Activated naive CD4-positive, alpha-beta T cell (primary cell): ENCODE measurements at places on chromosomes 13 and 19.
A peak's percentile ranks its signal among the peaks of the same experiment; 100 is the strongest.

DNA sequence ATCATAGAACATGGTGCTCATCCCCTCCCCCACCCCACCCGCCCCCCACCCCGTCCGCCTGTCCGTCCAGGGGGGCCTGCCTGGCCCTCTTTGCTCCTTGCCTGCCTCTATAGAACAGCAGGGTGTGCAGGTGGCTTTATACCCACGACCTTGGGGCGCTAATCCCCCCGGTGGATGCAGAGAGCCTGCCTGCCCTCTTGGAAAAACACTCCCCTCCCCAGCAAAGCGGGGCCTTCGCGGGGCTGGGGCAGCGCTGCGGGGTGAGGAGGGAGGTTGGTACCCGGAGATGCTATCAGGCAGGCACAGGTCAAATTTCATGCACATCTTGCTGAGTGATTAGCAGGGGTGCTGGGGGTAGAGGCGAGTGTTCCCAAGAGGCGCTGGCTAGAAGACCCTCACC, 21.9 kb downstream of the RFX1 start:
- no peak for DNase-seq

DNA sequence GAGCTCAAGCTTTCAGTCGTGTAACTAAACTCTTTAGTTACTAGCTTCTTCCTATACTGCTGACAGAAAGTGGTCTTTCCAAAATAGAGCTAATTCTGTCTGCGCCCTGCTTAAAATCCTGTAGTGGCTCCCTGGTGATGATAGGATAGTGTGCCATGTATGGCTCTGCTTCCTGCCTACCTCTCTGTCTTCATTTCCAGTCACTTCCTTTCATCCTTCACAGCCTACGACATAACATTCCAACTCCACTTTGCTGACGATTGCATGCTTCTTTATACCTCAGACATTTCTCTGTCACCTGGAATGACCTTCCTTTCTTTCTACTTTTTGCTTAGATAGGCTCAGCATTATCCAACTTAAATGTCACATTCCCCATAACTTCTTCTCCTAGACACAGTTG, 190.8 kb downstream of the MAB21L1 start:
- no peak for DNase-seq

DNA sequence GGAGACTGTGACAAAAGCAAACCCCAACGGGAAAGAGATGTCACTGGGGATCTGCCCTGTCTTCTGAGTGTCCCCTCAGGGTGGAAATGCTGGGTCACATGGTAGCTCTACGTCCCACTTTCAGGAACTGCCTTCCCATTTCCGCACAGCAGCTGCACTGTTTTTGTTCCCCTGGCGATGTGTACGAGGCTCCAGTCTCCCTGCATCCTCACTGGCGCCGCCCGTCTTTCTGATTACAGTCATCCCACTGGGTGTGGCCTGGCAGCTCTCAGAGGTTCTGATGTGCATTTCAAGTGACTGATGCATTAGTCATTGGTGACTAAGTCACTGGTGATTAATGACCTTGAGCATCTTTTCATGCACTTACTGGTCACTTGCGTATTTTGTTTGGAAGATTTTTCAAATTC, 21.2 kb downstream of the PCID2 start:
- DNase-seq = no peak

- no peak for DNase-seq
Measured at GRCh38 chr19:51668216-51668615, 21.6 kb upstream of the SIGLEC14 start.

GRCh38 chr13:44277459-44277858, 96.2 kb upstream of the SERP2 start:
- no peak for DNase-seq

DNA sequence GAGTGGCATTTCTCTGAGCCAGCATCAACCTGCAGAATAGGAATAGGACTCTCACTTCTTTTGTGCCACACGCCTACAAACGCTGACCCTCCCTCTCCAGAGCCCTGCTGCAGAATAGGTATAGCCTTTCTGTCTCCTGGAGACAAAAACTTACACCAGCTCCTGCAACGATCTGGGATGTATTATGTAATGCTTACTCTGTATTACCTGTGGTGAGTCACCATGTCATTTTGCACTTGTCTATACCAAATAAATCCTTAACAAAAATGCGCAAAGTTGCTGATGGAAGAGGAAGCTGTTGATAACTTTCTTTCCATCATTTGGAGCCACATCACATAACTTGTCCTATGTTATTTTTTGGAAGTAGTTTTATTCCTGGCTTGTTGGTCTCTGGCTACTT, 155.8 kb upstream of the FNDC3A start:
- DNase-seq = no peak

- DNase-seq = no peak
Measured at GRCh38 chr19:2166741-2167738, 3.3 kb downstream of the DOT1L start.

DNA sequence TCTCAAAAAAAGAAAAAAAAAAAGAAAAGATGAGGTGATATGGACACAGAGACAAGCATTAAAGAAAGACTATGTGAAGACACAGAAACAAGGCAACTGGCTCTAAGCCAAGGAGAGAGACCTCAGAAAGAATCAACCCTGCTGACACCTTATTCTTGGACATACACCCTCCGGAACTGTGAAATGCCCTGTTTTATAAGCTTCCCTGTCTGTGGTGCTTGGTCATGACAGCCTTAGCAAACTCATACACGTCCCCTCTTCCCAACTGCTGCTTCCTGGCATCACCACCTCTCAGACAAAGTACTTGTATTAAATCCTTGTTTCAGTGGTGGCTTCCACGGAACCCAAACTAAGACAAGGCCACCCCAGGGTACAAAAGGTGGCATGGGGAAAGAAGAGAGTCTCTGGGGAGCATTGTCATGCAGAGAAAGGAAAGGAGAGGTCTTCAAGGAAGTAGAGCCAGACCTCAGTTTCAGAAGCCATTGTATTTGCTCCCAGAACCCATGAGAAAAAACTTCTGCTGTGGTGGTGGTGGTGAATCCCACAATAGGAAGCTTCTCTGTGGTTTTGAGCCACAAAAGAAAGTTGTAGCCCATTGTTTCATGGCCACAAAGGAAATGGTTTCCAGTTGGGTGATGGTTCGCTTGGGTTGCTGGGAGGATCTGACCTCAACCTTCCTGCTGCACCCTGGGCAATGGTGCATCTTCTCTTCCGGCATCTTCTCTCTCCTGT, 16.3 kb upstream of the TSPAN16 start:
- peak; percentile 9 for DNase-seq

- DNase-seq = no peak
Measured at GRCh38 chr19:31312009-31312676, 37.1 kb downstream of the TSHZ3 start.

- no peak for DNase-seq
Measured at GRCh38 chr19:42189133-42189532, 28.3 kb downstream of the DEDD2 start.
